ENCODE measurements at places on chromosomes 5 and 9. TPM values are rescaled to one million over a fixed set of nuclear protein-coding genes. Genes with fewer than 3 reads are reported as not detected.

Gene PTGES2
- 85.8 TPM for total RNA-seq

DNA sequence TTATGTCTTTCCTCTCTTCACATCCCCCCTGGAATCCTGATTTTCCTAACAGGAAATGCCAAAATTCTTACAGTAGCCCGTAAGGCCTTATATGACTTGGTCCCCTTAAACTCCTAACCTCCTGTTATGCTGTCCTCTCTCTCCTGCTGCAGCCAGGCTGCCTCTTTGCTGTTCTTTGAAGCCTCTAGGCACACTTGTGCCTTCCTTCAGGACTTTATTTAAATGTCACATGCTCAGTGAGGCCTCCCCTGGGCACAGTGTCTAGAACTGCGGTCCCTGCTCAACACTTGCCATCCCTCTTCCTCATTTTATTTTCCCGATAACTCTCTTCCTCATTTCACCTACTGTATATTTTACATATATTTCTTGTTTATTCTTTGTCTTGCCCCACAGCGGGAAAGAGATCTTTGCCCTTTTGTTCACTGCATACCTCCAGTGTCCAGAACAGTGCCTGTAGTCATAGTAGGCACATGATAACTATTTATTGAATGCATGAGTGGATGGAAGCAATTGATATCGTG lies 5.5 kb upstream of the SHB start:
- H3K4me1 ChIP-seq: no peaks in the 10 kb centered on the region
- no peak overlapping the region for H3K4me3 ChIP-seq
- H3K36me3 ChIP-seq: no peaks in the 10 kb centered on the region
- peak; percentile 27 for ATAC-seq

Gene PLAA
- total RNA-seq: 35.0 TPM

DNA sequence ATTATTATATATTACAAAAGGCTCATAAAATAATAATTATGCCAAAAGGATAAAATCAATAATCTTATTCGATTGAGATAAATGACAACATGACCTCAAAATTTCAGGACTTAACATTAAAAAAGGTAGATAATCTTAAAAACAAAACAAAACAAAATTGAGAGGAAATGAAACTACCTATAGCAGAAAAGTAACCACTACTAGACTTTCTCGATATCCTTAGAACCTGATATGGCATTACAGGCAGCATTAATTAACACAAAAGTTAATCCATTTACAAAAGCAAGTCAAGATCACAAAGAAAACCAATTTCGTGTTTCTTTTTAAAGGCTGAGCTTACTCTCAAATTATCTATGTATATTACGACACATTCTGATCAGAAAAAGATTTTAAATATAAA lies 29.9 kb downstream of the TMEM161B start:
- no peak overlapping the region for H3K27ac ChIP-seq
- no peaks in the 10 kb centered on the region for H3K27me3 ChIP-seq
- no peak overlapping the region for H3K4me3 ChIP-seq
- no peaks in the 10 kb centered on the region for H3K4me1 ChIP-seq
- no peak for ATAC-seq

GRCh38 chr9:119443179-119443578 lies 73.9 kb upstream of the BRINP1 start:
- H3K4me1 ChIP-seq: no peaks in the 10 kb centered on the region
- no peaks in the 10 kb centered on the region for H3K27me3 ChIP-seq
- H3K4me3 ChIP-seq: no peak overlapping the region
- H3K36me3 ChIP-seq: no peaks in the 10 kb centered on the region
- ATAC-seq: no peak

Gene FOXD4L3
- total RNA-seq: not detected

Gene TSSK1B
- total RNA-seq: not detected

DNA sequence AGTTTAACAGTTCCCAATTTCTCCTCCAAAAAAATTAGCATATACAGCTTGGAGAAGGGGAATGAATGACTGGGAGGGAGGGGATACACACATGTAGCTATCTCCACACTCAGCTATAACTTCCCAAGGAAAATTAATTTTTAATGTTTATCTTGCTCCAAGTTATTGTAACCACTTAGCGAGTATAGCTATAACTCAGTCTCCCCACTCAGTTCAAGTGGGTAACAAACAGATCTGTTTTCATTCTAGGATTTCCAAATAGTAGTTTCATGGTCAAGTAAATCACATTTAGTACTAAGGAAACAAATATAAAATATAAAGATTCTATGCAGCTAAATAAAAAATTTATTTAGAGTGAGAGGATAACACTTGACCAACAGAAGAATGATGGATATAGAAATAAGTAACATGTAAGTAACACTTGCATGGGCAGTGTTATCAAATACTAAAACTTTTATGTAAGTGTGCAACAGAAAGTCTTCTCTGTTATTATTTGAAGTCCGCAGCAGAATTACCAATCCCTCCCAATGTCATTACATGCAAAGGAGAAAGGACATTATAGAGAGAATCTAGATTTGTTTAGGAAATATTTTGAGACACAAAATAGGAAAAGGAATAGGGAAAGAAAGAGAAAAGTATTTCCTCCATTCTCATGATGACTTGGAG lies 10.2 kb upstream of the NFIB start:
- no peaks in the 10 kb centered on the region for H3K36me3 ChIP-seq
- H3K4me1 ChIP-seq: peaks cover 52% of the 10 kb centered on the region
- ATAC-seq: no peak
- H3K27ac ChIP-seq: peak overlapping the region; percentile 100
